ENCODE measurements at places on chromosomes 7 and 10.

DNA sequence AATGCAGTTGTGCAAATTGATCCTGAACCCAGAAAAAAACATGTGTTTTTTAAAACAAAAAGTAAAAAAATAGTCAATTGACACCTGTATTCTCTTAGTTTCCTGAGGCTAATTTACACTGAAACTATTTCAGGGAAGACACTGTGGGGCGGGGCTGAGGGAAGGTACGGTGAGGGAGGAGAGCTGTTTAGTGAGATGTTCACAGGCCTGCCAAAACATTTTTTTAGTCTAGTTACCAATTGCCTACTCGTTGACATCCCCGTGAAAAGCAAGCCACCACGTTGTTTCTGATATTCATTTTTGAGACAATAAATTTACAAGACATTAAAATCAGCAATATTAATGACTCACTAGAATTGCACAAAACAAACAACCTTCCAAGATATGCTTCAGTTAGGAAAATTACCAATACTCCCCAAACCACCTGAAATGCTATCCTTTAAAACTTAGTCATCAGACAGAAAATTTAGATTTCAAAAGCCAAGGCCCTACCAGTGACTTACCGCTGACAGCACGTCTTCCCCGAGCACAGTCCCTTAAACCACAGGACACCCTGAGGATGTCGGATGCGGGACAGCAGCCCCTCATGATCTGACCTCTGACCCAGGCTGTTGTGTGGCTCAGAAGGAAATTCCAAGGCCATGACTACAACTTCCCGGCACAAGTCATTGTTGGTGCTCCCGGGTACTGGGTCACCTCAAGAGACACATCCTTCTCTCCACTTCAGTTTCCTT is 279.2 kb downstream of the PRPF18 start:
- no peak for DNase-seq

- no peak for DNase-seq
Observed at GRCh38 chr7:144908324-144908723, 72.5 kb upstream of the TPK1 start.

DNA sequence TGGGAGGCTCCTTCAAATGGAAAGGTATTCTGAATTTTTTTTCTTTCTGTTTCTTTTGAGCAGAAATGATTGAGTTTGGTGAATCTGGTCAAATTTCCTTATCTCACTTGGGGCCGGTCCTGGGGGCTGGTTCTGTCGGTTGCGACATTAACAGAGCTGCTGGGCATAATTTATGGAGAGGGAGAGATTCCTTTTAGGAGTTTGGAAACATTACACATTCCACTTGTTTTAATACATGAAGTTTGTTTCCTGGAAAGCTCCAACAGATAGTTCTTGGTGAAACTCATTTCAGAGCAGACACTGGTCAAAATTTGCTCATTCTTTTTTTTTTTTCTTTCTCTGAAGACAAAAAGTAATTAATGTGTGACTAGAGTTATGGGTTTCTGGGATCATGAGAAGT is 129.9 kb downstream of the ABCA13 start:
- no peak for DNase-seq

DNA sequence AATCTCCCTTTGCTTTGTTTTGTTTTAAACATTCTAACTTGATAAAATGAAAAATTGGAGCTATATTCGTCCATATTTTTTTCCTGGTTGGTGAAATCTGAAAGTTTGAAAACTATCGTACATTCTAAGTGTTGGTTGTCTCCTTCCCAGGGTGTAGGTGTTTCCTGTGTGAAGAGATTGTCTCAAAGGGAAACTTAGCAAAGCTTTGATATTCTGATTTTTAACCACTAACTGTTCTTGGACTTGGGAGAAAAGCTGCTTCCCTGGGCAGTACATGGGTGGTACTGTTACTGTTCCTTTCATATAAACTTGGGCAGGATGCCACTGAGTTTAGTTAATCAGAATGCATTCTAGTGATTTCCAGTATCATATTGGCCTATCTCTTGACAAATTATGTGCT is 253.5 kb upstream of the LRGUK start:
- no peak for DNase-seq

DNA sequence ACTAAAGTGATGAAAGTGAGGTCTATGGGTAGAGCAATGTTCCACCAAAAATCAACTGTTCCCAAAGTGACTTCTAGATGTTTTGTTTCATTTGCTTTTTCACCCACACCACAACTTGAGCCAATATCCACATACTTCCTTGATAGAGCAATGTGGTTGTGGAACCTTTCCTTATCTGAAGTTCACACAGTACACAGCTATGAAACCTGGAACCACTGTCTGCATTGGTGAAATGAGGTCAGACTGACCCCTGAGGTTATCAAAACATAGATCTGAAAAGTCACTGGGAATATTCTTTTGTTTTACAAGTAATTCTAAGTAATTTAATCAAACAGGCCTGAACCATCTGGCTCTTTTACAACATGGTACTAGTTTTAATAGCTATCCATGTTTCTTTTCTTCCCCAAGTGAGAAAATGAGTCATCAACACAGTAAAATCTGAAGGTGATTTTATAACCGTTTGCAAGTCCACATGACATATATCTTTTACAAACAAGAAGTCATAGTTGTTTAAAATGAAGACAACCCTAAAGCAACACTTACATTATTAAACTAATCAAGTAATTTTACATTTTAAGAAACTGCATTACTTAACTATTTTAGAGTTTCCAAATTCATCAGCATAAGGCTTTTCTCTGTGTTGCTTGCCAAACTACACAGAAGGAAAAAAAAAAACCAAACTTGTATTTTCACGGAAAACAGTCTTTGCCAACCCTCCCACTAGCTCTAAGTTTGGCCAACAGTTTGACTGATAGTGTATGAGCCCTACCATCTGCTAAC is 80.3 kb downstream of the LRRC17 start:
- DNase-seq: no peak

DNA sequence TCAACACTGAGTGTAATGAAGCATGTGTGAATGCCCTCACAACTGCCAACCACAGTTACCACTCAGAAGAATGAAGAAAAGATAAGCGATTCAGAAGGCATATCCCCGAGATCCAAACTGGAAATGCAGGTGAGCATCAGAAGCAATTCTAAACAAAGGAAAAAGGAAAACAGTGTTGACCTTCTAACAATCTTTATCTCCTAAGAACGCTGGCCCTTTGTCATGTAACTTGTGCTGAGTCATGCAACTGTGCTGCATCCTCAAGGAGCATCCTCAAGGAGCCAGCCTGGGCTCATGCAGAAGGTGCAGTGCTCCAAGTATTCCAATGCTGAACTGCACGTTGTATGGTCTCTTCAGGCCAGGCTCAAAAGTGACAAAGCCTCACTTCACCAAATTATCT is 30.6 kb downstream of the SEC61G start:
- DNase-seq: no peak

GRCh38 chr10:110334061-110334656 is 29.4 kb upstream of the SMNDC1 start:
- DNase-seq: no peak

DNA sequence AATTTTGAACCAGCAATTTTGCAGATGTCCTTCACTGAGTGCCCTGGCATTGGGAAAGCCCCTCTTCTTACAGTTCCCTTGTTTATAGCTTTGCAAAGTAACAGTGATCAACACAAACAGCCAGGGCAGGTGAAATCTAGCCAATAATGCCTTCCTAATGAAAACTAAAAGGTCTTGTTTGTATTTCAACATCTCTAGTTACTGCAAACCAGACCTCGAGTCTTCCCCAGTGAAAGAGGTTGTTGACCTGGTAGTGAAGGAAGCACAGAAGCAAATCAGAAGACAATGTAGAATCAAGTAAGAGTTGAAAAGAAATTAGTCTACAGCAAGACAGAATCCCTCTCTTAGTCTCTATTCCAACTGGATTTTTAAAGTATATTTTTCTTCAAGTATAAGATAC is 231.2 kb downstream of the SNX13 start:
- DNase-seq: no peak

- DNase-seq: no peak
Observed at GRCh38 chr10:88080213-88080612, 216.8 kb downstream of the PTEN start.

DNA sequence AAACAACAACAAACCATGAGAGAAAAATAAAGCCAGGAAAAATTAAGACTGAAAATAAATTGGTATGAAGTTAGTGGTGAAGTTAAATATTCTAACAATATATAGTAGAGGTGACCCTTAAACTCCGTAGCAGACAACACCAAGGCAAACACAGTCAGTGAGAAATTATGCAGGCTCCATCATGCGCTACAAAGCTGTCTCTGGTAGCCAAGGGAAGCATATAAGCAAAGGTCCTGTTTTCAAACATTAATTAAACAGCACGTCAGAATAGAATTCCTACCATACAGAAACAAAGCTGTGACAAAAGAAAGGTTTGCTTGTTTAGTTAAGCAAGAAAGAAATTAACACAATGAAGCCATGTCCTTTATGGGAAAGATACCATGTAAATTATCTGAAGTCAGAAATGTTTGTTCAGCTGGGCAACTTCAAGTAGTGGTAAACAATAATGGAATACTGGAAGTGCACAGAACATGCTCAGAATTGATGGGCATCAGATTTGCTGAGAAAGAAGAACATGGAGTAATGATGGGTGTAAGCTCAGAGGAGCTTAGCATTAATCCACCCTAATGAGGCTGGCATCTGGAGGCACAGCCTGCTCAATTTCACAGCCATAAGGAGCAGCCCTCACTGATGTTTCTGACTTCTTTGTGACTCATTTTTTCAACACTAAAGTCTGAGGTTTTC is 75.7 kb downstream of the IGF2BP3 start:
- no peak for DNase-seq

DNA sequence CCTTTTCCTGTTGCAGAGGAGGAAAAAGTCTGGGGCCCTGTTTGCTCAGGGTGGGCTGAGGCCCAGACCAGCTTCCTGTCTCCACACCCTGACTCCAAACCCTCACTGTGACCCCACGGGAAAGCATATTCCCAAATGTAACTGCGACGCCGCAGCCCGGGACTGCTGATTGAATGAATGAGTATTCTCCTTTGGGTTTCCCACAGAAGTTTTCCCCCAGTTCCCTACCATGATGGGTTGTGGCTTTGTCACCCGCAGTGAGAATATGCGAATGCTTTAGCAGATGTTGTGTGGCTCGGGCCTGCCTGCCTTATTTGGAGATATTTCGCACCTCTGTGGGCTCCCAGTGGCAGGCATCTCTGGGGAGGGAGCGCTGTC is 50.6 kb downstream of the MGMT start:
- no peak for DNase-seq

DNA sequence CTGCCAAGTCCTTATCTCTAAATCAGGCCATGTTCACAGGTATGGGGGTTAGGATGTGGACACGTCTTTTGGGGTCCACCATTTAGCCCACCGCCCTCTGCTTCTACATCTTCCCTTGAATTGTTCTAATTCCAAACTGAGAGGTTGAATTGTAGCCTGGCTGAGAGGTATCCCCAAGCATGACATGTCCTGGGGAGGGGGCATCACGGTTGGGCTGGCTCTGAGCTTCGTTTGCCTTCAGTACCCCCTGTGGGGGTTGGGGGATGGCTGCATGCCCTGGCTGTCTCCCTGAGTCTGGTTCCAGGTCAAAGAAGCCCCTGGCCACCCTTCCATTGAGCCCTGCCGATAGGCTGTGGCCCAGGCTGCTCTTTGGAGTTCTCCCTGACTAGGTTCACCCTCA is 204.6 kb downstream of the GLRX3 start:
- DNase-seq: no peak

GRCh38 chr10:34337917-34338316 is 477.2 kb downstream of the PARD3 start:
- DNase-seq: no peak

DNA sequence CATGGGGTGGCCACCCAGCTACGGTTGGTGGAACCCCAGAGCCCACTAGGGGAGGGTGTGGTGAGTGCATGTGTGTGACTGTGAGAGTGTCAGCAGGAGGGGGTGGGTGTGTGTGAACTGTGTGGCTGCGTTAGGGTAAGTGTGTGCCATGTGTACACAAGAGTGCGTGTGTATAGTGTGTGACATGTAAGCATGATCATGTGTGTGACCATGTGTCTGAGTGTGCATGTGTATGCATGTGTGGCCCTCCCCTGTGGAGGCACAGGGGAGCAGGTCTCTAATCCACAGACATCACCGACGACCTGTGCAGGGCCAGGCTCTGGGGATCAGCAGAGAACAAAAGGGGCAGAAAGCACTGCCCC is 3.5 kb upstream of the CFAP46 start:
- DNase-seq: no peak

- no peak for DNase-seq
Observed at GRCh38 chr10:77548157-77548556, 89.5 kb downstream of the KCNMA1 start.

- no peak for DNase-seq
Observed at GRCh38 chr10:129756912-129757901, 206.9 kb downstream of the EBF3 start.

DNA sequence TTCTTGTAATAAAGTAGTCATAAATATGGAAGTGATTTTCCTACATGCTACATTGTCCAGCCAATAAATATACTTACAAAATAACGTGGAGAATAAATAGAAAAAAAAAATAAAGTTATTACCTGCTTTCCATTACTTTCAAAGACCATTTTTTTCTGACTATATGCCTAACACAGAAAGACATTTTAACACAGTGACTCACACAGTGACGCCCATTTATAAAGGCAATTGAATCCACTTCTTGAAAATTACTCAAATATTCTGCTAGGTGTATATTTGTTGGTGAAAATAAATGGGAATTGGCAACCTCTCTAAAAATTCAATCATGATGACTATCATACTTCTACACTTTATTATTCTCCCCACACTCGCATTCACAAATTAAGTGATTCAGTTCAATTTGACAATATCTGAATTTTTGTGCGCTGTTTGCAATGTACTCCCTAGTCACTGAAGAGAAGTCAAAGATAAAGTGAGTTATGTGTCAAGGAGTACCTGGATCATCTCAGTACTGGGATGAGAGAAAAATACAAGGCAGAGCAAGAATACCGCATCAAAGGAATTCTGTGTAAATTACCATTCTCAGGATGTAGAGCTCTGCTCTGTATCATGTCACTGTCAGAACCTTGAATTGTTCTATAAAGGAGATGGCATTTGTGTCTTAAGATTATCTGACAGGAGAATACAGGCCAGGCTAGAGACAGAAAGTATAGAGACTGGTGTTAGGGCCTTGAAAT is 642.7 kb downstream of the IPMK start:
- DNase-seq: no peak

DNA sequence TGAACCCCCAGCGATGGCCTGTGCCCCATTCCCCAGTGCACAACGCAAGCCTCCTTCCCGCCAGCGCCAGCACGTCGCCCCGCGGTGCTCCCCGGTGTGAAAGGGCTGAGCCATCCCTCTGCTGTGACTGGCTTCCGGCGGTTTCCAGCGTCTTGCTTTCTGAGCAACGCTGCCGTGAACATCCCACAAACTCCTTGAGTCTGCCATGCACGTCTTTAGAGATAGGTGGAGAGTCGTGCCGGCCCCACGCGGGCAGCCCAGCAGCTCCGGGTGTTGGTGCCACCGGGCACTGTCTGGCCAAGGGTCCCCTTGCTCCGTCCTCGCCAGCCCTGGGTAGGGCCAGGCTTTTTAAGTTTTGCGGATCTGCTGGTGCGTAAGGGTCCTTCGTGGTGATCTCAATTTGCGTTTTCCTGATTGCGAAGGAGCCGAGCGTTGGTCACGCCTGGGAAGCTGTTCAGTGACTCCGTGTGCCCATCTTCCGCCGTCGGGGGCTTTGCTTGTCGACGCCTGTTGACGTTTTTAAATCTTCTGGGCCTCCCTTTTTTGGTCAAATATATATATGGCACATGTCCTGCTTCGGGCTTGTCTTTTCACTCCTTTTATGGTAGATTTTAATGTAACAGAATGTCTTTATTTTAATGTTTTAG is 70.6 kb downstream of the FOXL3 start:
- peak; percentile 74 for DNase-seq

- DNase-seq: no peak
Observed at GRCh38 chr7:18976715-18977471, 140.5 kb downstream of the TWIST1 start.
